Temporal lobe (tissue), 4 donors: ENCODE measurements at places on chromosomes 1 and 21. TPM values are rescaled to one million over a fixed set of nuclear protein-coding genes. Genes with fewer than 3 reads are reported as not detected.

The IGSF3 gene
- total RNA-seq, result 118 TPM

The KPRP gene
- total RNA-seq, result not detected

The ELF3 gene
- total RNA-seq, result 0.74 TPM

The DNAJC8 gene
- total RNA-seq, result 27.5 TPM

The PRAMEF8 gene
- total RNA-seq, result not detected

The ECE1 gene
- 9.8 TPM for total RNA-seq

The CDC7 gene
- total RNA-seq, result 20.4 TPM

The GPR25 gene
- total RNA-seq, result 0.25 TPM

The LAD1 gene
- not detected for total RNA-seq
